AG09319 (cell line): ENCODE measurements at places on chromosomes 6 and 20.

GRCh38 chr6:41097467-41098090, 24.8 kb downstream of the NFYA start:
- no peak for DNase-seq

DNA sequence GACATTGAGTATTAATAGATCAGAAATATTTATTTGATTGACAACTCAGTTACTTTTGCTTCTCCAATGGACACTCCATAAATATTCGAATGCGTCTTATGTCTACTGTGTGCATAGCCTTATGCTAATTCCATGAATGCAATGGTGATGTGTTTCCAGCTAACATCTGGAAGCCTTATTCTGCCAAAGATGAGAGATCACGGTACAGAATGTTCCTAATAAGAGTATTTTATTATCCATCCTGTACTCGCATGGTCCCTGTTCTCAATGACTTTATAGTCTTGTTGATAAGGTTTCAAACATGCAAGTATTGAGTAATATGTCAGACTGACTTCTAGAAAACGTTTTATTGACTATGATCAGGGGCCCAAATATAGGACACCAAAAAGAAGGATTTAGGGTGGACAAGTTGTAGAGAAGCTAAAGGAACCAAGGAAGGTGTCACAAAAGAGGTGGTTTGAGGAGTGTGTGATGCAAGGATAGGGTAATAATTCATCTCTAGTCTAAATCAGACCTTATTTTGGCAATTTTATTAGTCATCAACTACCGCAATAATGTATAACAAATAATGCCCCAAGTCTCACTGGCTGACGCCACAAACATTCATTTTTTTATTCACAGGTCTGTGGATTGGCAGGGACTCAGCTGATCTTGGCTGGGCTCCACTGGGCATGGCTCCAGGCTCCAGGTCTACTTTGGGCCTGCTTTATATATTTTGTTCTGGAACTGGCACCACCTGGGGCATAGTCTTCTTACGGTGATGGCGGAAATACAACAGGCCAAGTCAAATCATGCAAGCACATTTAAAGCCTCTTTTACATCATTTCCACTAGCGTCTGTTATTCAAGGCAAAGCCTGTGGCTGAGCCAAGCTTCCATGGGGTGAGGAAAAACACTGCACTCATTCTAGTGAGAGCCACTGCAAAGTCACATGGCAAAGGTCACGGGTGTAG, 24.5 kb upstream of the CD83 start:
- no peak for DNase-seq

DNA sequence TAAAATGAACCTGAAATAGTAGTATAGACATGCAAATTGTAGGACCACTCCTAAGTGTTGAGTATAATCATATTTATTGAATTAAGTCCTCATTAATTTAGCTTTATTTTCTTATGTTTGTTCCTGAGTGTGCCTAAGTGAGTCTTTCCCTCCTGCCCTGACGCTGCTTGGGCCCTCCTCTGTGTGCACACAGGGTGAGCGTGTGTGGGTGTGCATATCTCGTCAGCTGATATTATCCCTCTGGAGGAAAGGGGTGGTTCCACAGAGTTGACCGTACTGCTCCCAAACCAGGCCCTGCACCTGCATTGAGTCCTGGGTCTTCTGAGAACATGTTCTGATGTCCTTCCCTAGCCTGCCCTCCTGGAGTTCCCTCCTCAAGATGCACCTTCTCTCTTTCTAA, 28.0 kb downstream of the TULP4 start:
- no peak for DNase-seq

- DNase-seq: no peak
Measured at GRCh38 chr6:33069021-33069738, 4.3 kb downstream of the HLA-DPA1 start.

GRCh38 chr6:165082636-165083035, 226.8 kb downstream of the C6orf118 start:
- DNase-seq: no peak

GRCh38 chr6:50847890-50848594, 29.4 kb downstream of the TFAP2B start:
- no peak for DNase-seq

GRCh38 chr6:11426571-11426970, 111.0 kb upstream of the TMEM170B start:
- no peak for DNase-seq

DNA sequence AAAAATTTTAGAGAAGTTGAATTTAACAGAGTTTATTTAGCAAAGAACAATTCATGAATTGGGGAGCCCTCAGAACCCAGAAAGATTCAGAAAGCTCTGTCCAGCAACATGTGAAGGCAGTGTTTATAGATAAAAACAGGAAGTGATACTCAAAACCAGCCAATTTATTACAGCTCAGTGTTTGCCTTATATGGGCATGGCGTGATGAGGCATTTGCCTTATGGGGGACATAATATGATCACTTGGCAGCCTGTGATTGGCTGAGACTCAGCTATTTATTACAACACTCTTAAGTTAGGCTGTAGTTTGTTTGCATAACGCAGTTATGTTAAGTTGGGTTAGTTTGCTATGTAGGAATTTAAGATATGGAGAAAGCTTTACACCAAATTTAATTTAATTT, 11.5 kb downstream of the HLA-DPA1 start:
- no peak for DNase-seq

DNA sequence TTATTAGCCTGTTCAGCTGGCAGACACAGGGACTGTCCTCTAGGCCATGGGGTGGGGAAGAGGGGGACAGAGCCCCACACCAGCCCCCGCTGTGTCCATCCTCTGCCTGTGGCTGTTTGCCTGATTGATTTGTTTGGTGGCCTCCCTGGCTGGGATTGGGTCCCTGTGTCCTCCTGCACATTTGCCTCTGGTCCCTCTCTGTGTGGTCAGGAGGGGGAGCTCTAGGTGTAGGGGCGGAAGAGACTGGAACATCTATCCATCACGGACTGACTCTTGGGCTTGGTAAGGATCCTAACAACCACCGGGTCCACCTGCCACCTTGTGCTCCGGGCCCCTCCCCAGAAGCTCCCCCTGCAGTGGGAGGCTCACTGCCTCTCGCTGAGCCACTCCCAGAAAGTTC, 38.4 kb upstream of the CCDC167 start:
- no peak for DNase-seq

GRCh38 chr6:108726726-108727339, 121.4 kb upstream of the ARMC2 start:
- DNase-seq: no peak

DNA sequence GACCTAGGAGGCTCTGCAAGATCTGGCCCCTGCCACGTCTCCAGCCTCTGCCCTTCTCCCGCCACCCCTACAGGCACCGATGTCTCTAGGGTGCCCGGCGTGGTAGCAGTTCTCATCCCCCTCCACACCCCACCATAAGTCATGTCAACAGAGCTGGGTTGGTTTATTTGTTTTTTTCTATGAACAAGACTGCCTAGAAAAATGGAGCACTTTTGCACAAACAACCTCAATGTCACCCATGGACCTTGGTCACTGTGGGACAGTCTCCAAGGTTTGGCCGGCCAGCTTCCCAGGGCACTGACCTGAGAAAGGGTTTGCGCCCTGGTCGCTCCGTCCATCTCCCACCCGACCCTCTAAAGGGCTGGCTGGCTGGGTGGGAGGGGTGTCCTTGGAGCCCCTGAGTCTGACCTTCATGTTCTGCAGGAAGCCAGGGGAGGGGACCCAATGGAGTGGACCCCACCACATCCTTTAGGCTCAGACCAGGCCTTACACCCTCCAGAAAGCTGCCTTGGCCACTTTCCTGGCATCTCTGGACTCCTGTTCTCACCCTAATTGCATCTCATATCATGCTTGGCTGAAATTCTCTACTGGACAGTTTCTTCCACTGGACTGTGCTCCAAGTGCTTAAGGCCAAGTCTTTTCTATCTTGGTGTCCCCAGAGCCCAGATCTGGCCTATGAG, 104.8 kb upstream of the PTPN1 start:
- no peak for DNase-seq

DNA sequence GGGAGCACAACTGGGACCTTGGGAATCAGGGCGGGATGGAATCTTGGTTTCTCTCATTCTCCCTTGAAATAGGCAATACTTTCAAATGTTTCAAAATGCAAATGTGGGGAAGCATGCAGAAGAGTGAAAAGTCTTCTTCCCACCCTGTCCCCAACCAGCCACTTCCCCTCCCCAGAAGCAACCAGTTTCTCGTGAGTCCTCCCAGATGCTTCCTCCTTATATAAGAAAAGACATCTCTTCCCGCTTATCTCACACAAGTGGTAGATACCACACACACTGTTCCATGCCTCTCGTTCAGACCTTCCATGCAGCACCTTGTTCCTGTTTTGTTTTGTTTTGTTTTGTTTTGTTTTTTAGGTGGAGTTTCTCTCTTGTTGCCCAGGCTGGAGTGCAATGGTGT, 25.1 kb downstream of the HCK start:
- no peak for DNase-seq
